Stimulated activated CD4-positive, alpha-beta T cell treated with anti-CD3 and anti-CD28 coated beads, TNF-alpha, amount 100 ng/mL, for 4 hours (primary cell): ENCODE measurements at places on chromosomes 13 and 19.

DNA sequence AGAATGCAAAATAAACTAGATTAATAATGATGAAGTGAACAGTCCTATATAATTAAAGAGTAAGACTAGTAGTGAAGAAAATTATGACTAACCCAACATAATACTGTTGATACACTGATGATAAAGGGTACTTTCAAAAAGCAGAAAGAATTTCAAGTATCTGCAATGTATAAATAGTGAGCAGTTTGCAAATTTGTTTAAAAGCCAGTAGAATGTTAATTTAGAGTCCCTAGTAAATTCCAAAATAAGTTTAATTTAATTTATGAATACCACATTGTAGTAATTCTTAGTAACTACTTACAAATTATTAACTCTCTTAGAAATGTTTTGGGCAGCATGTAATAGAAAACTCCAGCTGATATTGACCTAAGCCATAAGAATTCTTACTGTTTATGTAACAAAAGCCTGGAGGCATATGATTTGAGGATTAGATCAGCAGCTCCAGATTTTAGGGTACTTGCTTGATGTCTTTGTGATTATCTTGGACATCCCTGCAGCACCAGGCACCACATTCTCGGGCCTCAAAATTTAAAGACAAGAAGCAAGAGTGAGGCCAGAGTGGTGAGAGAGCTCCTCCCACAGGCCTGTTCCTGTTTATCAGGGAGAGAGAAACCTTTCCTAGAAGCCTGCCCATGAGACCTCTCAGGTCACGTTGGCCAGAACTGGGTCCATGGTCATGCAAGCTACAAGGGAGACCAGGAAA, 67.6 kb upstream of the TDRD3 start:
- no peak for DNase-seq

DNA sequence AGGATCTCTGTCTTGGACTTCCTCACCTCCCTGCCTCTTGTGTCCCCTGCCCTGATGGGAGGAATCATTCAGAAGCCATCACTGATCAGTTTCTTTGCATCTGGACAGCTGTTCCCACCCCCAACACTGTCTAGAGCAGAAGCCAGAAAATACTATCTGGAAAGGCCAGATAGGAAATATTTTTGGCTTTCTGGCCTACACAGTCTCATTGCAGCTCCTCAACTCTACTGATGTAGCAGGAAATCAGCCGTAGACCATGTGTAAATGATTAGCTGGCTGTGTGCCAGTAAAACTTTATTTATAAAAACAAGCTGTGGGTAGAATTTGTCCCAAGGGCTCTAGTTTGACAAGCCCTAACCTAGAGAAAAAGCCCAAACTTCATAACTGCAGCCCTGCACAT, 5.6 kb downstream of the SIGLEC7 start:
- no peak for DNase-seq

GRCh38 chr13:113765564-113765910, 6.5 kb downstream of the TMEM255B start:
- DNase-seq, result no peak

GRCh38 chr13:97979051-97979450, 25.6 kb downstream of the IPO5 start:
- DNase-seq, result no peak

DNA sequence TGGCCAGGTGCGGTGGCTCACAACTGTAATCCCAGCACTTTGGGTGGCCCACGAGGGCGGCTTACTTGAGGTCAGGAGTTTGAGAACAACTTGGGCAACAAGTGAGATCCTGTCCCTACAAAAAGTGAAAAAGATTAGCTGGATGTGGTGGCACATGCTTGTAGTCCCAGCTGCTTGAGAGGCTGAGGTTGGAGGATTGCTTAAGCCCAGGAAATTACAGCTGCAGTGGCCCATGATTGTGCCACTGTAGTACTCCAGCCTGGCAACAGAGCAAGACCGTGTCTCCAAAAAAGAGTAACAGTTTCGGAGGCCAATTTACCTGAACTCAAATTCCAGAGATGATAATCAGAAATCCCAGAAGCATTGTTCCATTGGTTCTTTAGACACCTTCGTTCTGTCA, 4.4 kb downstream of the ZNF473 start:
- no peak for DNase-seq
